Skeletal muscle cell (primary cell): ENCODE measurements at places on chromosomes 16 and 17.

- no peak for DNase-seq
Observed at GRCh38 chr17:29709866-29710519, 87.3 kb upstream of the CORO6 start.

DNA sequence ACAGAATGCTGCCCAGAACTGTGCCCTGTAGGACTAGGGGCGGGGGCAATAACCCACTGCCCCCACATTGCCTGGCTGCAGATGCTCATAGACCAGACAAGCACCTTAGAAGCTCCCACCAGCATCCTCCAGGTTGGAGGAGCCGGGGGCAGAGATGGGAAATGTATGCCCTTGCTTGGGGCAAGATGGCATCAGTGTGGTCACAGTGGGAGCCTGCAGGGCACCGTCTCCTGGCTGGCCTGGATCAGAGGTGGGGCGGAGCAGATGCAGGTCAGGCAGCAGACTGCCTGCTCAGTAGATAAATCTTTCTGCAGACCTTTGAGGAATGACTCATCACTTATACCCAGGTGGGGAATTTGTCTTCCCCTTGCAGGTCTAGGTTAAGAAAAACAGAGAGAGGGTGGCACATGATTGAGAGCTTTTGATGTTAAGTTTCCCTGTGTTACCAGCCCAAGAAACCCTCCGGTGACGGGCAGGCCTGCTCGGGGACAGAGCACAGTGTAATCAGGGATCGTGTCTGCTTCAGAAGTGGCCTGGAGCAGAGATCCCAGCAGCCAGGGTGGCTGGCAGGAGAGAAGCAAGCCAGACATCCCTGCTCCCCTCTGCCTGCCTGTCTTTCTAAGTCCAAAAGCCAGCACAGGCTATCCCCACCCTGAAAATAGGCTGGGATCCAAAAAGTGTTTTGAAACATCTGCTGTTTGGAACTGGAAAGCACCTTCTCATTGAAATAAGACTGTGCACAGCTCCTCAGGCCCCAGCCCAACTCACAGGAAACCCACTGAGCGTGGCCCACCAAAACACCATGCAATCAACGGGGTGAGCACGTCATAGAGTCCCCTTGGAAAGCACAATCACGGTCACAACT is 50.7 kb upstream of the RPL38 start:
- no peak for DNase-seq

DNA sequence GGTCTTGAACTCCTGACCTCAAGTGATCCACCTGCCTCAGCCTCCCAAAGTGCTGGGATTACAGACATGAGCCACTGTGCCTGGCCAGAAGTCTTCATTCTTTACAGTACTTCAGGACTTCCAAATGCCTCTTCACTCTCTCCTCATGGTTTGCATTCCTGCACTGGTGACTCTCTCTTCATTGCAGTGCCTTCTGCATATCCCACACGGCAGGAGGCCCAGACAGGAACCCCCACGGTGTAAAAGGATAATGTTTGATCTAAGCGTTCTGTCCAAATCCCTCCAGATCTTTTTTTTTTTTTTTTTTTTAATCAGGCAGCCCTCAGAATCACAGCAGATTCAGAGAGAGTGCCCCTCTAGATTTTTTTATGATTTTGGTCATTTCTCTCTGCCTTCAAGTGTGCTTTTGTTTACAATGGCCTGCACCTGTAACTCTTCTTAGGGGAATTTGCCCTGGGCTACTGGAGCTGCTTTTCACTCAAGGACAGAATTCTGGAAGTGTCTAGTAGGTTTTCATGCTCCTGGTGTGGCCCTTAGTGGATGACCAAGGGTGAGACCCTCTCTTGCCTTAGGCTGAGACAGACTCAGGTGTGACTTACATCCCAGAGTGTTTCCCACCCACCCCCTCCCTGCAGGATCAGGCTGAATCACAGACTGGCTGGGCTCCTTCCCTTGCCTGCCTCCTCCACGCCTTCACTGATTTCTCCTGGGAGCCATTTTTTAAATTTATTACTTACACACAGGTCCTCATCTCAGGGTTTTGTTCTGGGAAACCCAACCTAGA is 19.8 kb upstream of the NF1 start:
- DNase-seq = no peak

GRCh38 chr16:23435500-23435899 is 17.5 kb downstream of the COG7 start:
- DNase-seq = peak; percentile 10

GRCh38 chr17:75634376-75634740 is 1.1 kb downstream of the SMIM5 start:
- DNase-seq = no peak

DNA sequence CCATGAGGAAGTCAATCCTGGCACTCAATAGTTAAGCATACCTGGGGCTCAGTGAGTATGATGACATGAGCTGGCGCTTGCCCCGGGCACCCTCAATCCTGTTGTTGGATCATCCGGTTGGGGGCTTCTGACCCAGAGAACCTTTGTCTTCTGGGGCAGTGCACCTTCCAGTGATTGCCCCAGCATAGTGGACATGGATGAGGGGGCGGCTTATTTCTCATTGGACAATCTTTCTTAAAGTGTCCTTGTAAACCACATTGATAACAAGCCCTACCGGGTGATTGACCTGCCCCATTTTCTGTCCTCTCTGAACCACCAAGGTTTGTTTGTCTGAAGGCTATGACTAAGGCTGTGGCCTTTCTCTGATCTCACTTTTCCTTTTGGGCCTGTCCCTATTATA is 18.2 kb downstream of the IGSF6 start:
- no peak for DNase-seq

- no peak for DNase-seq
Observed at GRCh38 chr17:31490019-31490650, 98.7 kb downstream of the RAB11FIP4 start.

DNA sequence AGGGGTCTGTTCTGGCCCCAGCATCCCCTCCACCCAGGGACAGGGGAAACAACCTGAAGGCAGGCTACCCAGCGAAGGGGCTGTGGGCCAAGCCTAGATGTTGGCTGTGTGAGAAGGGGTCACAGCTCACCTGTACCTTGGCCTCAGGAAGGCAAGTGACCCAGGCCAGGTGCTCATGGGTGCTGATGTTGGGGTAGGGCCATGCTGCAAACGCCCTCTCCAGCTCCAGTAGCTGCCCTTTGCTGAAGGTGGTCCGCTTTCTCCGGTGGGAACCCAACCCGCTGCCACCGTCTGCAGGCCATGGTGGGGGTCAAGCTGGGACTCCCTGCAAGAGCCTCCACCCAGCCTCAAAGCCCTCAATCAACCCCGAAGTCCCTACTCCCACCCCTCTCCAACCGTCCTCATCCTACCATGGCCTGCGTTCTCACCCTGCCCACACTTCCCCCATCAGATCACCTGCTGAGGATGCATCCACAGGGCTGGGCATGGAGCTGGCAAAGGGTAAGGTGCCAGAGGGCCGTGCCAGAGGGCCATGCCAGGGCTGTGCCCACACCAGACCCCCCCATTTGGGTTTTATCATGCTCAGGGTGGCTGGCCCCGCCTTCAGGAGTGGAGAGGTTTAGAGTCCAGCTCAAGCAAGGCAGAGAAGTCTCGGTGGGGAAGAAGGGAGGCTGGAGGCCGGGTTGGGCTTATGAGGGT is at the start of gene SEBOX:
TSS of gene SEBOX (minus strand) at position 535 of the 699 bp plus-strand sequence. CDS start at position 487, 48 bp downstream.
- DNase-seq = no peak

DNA sequence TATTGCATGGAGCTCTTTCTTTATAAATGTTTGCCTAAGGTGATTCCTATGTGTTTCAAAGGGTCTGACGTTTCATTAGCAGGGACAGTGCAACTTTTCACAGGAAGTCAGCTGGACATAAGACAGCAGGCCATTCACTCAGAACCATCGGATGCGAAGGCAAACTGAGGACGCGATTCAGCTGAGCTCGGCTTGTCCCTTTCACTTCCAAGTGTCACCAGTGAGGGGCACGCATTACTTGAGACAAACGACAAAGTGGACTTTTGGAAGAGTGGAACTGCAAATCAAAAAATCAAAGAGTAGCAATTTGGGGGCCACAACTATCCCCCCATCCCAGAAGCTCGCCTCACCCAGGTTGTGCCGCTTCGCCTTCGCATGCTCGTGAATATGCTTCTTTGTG is 14.6 kb downstream of the USP22 start:
- no peak for DNase-seq

- DNase-seq = no peak
Observed at GRCh38 chr17:33435721-33436301, 142.7 kb upstream of the ASIC2 start.

GRCh38 chr17:79985361-79985942 is 50.2 kb downstream of the TBC1D16 start:
- DNase-seq = no peak

GRCh38 chr16:51655249-51655648 is 504.2 kb upstream of the SALL1 start:
- DNase-seq = no peak

DNA sequence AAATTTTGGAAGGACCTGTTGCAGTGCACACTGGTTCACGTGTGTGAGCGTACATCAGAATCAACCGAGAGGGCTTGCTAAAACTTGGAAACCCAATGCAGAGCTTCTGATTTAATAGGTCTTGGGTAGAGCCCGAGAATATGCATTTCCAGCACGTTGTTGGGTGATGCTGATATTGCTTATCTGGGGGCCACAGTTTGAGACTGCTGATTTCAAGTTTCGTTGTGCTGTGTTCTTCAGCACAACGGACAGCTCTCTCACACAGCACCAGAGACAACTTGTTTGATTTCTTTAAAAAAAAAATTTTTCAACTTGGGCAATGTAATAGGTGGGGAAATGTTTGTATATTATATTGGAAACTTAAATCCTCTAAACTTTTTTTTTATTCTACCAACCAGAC is 9.4 kb downstream of the OR4D2 start:
- DNase-seq = no peak

GRCh38 chr16:58187092-58187491 is 10.8 kb downstream of the CSNK2A2 start:
- DNase-seq = no peak

DNA sequence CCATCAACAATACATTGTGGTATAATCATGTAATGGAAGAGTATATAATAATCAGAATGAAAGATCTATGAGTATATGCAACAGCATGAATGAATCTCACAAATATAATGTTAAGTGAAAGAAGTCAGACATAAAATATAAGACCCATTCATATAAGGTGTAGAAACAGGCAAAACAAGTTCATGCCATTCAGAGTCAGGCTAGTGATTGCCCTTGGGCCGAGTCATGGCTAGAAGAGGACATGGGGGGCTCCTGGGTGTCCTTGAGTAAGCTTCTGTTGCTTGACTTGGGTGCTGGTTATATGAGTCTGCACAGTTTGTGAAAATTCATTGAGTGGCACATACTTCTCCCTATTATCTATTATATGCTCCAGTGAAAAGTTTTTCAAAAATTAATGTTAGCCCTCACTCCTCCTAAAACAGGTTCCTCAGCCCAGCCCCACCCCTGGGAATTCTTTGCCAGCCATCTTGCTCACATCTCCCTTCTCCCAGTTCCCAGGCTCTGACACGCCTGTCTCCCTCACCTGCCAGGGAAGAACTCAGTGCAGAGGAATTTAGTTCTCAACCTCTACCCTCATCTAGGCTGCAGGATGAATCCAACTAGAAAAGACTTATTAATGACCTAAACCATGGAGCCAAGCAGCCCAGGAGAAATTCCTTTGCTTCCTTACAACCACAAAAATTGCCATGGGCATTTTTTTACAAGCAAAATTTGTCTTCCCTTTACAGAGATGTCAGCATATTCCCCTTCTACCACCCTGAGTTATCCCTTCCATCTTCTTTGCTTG is 52.4 kb upstream of the NFAT5 start:
- DNase-seq = no peak
